ENCODE measurements at places on chromosomes 12 and 14.
A peak's percentile ranks its signal among the peaks of the same experiment; 100 is the strongest.

- no peak for DNase-seq
These were observed 35.2 kb upstream of the FAM181A start for GRCh38 chr14:93891756-93892504.

DNA sequence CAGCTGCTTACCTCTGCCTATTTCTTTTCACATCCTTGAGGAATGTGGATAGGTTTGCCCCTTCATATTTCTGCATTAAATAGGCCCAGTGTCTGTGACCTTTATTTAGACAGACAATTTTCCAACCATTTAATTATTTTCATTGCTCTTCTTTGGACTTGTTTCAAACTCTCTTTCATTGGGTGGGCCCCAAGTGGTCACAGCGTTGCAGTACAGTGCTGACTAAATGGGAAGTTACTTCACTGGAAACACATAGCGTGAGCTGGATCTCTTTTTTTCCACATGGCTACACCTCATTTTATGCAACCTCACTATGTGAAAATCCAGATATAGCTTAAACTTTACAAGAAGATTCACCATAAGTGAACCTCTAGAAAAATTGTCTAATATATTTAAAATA lies 438.9 kb downstream of the ADAMTS20 start:
- DNase-seq, result no peak

GRCh38 chr12:129193263-129193871 lies 340.1 kb downstream of the GLT1D1 start:
- peak; percentile 69 for DNase-seq

- DNase-seq, result no peak
These were observed 87.9 kb downstream of the GAS2L3 start for GRCh38 chr12:100661300-100661951.

- DNase-seq, result no peak
These were observed 56.2 kb downstream of the CCNK start for GRCh38 chr14:99537399-99537798.

DNA sequence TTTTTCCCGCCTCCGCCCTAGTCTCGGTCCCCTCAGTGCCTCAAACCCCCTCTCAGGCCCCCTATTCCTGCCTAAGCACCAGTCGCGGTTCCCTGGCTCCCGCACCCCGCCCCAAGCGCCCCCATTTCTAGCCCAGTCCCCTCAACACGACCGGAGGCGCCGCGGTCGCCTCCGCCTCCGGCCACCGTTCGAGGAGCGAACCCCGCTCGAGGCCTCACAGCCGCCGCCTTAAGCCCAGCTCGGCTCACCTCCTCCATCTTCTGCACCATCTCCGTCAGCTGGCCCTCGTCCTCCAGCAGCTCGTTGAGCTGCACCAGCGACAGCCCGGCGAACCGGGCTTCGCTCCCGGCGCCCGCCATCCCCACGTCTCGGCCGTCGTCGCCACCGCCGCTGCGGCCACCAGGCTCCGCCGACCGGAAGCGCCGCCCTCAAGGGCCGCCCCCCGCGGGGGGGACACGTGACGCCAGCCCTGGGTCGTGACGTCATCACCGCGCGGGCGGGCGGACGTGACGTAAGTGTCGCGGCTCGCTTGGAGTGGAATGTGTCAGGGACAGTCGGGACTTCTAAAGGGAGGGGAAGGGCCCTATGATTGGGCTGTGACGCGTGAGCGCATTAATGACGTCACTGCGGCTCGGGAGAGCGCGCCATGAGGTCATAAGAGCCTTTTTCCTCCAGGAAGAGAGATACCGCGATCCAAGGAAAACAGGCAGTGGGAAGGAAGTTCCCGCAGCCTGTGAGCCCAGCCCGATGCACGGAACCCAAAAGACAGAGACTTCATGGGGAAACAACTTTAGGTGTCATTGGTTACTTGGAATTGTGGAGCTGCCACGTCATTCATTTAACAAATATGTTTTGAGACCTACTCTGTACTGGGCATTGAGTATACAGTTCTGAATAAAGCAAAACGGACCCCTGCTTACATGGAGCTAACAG lies at the start of gene VPS37B:
TSS of gene VPS37B (minus strand) at position 421 of the 933 bp plus-strand sequence. CDS start at position 359, 62 bp downstream.
- DNase-seq, result peak; percentile 98

DNA sequence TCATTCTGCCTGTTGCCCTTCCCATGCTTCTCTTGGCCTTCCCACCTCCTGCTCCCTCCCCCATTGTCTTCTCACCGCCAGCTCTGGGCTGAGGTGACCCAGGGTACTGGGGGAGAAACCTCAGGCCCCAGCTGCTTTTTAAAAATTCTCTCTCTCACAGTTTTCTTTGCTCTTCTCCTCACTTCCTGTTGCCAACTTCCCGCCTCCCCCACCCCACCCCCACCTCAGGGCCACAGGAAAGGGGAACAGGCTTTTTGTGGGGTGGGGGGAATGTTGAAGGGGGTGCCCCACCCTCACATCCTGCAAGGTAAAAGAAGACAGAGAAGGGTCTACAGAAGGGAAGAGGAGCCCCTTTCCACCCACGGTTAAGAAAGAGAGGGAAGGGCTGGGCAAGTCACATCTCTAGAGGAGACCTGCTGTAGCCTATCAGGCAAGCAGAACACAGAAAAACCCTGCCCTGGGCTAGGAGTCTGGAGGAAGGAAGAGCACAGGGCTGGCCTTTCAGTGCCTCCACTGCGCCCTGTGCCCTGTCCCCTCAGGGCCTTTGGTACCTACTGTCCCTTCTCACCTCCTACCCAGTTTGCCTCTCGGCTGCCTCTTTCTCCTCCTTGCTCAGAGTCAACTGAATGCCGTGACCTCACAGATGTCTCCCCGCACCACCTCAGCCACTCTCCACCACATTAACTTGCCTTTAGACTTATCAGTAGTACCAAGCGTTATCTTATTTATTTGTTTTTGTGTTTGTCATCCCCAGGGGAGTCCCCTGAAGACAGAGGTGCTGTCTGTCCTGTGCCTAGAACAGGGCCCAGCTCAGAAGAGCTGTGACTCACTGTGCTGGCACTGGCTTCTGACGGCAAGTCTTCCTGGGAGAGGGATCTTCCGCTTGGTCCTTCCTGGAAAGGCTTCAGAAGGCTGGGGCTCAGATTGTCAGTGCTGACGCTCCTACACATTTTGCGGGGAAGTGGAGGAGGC lies 1.7 kb downstream of the ARHGAP9 start:
- DNase-seq, result no peak

- DNase-seq, result no peak
These were observed 51.1 kb downstream of the EFCAB11 start for GRCh38 chr14:89903340-89903952.

GRCh38 chr12:68114606-68115005 lies 44.9 kb downstream of the IFNG start:
- DNase-seq, result no peak

- DNase-seq, result no peak
These were observed 29.0 kb upstream of the AMN start for GRCh38 chr14:102893452-102893851.

DNA sequence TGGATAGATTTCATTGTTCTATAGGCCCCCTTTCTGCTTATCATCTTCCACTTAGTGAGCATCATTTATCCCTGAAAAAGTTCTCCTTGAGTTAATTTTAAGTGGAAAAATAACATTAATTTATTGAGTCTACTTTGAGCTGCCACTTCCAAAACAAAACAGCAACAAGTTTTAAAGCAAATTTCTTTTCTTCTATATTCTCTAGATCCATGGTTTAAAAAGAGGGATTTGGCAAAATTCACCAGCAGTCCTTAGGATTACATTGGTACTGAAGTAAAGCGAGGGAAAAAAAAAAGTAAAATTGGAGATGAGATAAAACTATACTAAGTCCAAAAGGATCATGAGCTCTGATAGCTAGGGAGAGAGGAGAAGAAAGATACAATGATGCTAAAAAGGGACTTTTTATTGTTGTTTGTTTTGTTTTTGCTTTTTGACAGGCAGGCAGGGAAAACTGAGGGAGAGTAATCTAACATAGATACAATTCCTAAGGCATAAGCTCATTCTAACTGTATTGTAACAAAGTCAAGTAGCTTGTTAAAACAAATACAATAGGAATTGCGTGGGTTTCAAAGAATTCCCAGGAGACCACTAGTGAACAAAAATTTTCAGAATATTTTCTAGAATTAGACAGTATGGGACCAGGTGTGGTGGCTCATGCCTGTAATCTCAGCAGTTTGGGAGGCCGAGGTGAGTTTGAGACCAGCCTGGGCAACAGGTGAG lies 19.2 kb upstream of the PLEKHA5 start:
- no peak for DNase-seq

GRCh38 chr14:23122086-23122485 lies 3.0 kb upstream of the CEBPE start:
- DNase-seq, result no peak

DNA sequence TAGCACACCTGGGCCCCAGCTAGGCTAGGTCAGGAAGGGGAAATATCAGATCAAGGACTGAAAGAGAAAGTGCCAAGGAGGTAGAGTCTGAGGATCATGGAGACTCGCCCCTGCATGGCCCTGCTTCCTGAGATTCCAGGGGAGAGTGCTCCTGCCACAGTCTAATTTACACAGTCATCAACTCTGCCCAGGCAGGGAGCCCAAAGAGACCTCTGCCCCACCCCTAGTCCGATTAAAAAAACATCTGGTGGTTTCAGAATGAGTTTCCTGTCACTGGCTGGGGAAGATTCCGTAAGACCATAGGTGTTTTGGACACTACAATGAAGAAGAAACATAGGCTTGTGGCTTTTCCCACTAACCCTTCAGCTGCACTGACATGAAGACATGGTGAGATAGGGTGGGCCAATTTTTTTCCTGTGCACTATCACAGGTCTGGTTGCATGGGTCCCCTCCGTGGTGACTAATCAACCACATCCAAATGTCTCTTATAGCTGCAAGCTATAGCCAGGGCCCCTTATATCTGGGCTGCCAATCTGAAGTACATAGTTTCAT lies 31.5 kb upstream of the GZMB start:
- DNase-seq, result no peak

DNA sequence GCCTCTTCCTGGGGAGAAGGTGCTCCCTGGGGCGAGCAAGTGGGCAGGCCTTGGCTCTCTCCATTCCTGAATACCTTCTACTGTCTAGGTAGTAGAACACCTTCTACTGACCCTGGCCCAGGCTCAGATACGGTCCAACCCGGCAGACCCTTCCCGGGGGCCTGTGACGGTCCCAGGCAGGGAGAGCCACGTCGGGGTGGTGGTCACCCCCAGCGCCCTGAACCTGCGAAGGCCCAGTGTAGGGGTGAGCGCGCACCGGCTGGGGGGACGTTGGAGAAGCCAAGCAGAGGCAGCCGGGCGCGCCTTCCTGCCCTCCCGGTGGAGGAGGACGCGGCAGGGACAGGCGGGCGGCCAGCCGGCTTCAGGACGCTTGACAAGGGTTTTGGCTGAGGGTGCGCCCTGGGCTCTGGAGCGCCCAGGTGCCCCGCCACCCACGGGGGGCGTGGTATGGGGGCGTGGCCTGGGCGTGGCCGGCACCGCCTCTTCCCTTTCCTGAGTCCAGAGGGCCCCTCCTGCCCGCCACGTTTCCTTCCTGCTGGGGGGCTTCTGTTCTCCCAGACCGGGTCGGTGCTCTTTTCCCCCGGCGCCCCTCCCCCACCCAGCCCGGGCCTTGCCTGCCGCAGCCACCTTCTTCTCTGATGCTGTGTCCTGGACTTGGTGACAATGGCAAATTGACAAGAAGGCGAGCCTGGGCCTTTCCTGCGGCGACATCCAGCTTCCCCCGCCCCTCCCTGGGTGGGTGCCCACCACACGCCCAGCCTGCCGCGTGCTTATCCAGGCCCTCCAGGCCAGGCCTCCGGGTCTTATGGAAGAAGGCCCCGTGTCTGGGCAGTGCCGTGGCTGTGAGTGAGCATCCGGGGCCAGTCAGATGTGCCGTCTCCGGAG lies 24.5 kb upstream of the PPP1R13B start:
- peak; percentile 90 for DNase-seq

- DNase-seq, result no peak
These were observed 39.7 kb upstream of the FBLN5 start for GRCh38 chr14:91987192-91987591.

DNA sequence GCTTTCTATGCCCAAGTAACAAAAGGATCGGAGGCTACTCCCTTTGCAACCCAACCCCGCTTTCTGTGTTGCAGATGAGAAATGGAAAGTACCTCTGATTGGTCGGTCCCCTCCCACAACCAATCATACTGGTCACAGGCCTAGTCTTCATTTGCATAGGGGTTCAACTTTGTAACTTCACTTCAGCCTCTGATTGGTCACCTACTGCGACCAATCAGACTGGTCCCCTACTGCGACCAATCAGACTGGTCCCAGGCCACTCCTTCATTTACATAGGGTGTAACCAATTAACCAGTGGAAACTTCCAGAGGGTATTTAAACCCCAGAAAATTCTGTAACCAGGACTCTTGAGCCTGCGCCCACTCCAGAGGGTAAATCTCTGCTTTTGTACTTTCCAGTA lies 906.4 kb upstream of the TMEM132C start:
- DNase-seq, result no peak

- DNase-seq, result no peak
These were observed 56.2 kb downstream of the SDR9C7 start for GRCh38 chr12:56878010-56878339.

DNA sequence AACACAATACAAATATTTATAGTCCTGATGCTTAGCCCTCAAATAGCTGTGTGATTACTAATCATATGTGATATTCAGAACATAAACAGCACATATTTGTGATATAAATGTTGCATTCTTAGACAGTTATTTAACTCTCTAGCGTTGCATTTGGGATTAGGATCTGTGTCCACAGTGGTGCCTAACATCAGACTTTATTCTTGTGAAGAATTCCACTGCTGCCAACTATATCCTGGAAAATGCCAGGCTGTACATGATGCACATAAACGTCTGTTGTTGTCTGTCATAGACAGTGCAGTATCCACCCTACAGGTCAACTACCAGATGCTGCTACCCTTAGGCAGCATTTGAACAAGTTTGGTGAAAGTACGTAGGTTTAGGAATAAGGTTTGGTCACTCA lies 39.0 kb downstream of the SLC38A4 start:
- DNase-seq, result no peak

DNA sequence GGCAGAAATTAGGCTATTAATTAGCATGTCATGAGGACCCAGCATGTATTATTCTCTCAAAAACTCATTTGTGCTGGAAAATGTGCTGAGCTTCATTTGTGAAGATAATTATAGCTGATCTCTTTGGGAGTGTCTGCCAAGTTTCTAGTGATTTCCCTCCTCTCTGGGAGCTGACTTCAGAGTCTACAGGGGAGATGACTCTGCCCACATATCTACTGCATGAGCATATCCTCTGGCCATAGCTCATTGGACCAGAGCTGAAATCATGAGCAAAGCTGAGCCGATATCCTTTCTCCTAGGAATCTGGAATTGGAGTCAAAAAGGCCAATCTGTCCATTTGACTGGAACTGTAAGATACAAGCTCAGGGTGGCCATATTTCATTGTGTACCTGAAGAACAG lies 5.9 kb downstream of the CCDC198 start:
- DNase-seq, result no peak
